ENCODE measurements at places on chromosomes 13 and 19.

- no peak for DNase-seq
These were observed 7.3 kb downstream of the IGSF23 start for GRCh38 chr19:44620667-44621066.

DNA sequence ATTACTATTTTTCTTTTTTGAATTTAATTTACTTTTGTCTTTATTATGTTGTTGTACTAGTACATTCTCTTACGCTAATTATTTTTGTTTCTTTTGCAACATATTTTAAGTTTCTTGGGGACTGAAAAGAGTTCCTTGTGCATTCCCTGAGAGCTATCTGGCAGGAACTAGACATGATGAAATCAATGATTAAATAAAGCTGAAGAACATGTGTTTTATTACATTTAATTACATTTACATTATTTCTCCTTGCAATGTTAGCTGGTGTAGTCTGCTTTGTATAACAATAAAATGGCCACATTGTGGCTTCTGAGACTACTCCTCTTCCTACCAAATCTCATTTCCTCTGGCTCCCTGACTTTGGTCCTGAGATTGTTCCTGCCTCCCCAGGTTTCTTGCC is 244.9 kb downstream of the NDFIP2 start:
- no peak for DNase-seq

GRCh38 chr19:43720936-43721335 is 5.1 kb downstream of the IRGC start:
- DNase-seq: no peak

- DNase-seq: no peak
These were observed 34.5 kb upstream of the URAD start for GRCh38 chr13:28022848-28023518.

DNA sequence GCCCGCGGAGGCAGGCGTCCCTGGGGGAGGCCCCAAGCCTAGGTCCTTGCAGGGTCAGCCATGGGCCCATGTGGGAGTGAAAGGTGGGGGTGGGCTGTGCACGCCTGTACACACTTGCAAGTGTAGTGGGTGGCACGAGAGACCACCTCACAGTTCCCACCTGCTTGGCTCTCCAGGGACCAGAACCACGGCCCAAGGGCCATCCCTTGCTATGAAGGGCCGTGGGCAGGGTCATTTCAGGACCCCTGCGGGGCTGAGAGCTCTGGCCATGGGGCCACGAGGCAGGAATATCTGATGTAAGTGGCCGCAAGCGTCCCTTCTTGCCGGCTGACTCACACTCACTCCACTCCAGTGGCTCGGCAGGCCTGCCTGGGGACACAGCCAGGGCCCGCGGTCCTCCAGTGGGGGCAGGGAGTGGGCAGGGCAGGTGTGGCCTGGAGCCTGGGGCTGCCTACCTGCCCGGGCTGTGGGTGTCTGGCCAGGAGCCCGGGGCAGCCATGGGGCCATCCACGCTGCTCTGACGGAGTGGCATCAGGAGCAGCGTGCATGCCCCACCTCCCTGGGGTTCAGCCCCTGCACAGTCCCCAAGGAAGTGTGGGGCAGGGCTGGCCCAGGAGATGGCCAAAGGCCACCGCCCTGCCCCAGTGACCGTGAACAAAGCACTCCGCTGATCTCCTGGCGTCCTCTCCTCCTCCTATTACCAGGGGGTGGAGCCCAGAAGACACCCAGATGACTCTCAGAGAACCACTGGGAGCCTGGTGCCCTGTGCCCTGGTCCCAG is 8.6 kb upstream of the MKNK2 start:
- DNase-seq: no peak

DNA sequence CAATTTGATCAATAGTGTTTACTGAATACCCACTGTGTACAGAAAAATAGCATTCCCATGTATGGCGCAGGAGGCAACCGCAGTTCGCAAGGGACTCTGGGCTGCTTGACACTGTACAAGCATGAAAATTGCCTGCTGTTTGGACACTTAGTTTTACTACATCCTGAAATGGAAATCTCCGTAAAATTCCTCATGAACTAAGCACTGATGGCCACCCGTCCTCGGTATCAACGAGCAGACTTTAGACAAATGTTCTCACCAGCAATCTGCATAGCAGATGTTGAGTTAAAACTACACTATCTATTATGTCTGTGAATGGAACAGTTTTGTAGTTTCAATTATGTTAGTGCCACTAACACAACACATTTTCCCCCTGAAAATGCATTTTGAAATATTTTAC is 294.7 kb downstream of the DCLK1 start:
- DNase-seq: no peak

- no peak for DNase-seq
These were observed 43.6 kb downstream of the RUBCNL start for GRCh38 chr13:46343279-46343994.

DNA sequence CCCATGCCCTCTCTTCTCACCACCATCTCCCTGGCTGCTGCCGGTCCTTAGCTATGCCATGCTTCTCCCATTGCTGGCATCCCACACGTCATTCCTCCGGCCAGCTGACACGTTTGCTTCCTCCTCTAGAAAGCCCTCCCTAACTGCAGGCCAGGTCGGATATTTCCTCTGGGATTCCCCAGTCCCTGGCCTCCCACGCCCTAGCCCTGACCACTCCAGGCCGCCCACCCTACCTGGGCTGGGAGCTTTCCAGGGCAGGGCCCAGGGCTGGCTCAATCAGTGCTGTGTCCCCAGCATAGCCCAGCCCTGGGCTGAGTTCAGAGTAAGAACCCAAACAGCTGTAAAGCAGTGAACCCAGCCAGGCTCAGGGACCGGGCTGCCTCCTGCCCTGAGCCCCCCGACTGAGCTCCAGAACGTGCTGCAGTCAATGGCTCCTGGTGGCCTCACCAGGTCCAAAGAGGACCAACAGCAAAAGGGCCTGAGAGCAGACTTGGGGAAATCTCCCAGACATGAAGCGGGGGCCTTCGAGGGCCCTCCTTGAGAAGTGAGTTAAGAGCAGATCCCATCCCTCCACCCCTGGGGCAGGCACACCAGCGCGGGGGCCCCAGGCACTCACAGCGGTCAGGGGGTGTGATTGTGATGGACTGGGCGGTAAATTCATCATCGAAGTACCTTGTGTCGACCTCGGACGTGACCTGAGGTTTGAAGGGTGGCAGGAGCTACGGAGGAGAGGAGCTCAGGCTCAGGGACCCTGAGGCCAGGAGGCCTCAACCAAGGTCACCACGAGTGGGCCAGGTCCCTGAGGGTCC is 8.1 kb upstream of the CCNP start:
- DNase-seq: no peak

GRCh38 chr13:113539822-113540221 is 44.7 kb upstream of the TFDP1 start:
- DNase-seq: no peak

DNA sequence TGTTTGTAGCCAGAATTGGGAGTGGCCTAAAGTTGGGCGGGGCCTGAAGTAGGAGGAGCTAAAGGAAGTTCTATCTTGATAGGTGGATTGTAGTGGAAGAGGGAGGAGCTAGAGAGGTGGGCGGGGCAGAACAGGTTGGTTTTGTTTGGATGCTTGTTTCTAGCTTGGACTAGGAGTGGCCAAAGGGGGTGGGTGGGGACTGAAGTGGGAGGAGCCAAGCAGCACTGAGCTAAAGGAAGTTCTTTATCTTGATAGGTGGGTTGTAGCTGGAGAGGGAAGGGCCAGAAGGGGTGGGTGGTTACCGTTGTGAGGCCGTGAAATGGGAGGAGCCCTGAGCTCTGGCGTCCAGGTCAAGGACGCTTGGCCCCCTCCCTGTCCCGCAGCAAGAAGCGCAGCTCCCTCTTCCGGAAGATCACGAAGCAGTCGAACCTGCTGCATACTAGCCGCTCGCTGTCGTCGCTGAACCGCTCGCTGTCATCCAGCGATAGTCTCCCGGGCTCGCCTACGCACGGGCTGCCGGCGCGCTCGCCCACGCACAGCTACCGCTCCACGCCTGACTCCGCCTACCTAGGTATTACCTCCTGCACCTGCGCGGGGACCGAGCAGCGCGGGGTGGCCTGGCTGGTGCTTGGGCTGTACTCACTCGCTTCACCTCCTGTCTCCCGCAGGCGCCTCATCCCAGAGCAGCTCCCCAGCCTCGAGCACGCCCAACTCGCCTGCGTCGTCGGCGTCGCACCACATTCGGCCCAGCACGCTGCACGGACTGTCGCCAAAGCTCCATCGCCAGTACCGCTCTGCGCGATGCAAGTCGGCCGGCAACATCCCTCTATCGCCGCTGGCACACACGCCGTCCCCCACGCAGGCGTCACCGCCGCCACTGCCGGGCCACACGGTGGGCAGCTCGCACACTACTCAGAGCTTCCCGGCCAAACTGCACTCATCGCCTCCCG is 8.0 kb downstream of the DNASE2 start:
- no peak for DNase-seq

DNA sequence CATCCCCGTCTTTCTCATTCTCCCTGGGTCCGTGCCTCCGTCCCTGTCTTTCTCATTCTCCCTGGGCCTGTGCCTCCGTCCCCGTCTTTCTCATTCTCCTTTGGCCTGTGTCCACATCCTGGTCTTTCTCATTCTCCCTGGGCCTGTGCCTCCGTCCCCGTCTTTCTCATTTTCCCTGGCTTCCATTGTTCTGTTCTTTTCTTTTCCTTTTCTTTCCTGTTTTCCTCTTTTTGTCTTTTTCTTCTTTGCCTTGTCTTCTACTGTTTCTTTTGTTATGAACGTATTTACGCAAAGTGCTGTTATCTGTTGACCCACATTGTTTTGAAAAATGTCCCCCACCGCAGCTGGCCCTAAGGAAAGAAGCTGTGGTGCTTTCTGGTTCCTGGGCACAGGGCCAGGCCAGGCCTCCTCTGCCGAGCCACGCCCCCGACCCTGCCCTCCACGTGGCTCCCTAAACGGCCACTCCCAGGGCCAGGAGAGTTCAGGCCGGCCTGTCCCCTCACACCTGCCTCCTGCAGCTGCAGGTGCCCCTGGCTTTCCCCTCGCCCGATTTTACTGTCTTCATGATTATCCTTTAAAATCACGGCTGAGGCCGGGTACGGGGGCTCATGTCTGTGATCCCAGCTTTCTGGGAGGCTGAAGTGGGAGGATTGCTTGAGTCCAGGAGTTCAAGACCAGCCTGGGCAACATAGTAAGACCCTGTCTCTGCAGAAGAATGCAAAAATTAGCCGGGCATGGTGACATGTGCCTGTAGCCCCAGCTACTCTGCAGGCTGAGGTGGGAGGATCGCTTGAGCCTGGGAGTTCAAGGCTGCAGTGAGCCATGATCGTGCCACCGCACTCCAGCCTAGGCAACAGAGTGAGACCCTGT is 14.0 kb upstream of the TMPRSS9 start:
- no peak for DNase-seq

- no peak for DNase-seq
These were observed 3.3 kb downstream of the VSTM2B start for GRCh38 chr19:29528946-29529645.

DNA sequence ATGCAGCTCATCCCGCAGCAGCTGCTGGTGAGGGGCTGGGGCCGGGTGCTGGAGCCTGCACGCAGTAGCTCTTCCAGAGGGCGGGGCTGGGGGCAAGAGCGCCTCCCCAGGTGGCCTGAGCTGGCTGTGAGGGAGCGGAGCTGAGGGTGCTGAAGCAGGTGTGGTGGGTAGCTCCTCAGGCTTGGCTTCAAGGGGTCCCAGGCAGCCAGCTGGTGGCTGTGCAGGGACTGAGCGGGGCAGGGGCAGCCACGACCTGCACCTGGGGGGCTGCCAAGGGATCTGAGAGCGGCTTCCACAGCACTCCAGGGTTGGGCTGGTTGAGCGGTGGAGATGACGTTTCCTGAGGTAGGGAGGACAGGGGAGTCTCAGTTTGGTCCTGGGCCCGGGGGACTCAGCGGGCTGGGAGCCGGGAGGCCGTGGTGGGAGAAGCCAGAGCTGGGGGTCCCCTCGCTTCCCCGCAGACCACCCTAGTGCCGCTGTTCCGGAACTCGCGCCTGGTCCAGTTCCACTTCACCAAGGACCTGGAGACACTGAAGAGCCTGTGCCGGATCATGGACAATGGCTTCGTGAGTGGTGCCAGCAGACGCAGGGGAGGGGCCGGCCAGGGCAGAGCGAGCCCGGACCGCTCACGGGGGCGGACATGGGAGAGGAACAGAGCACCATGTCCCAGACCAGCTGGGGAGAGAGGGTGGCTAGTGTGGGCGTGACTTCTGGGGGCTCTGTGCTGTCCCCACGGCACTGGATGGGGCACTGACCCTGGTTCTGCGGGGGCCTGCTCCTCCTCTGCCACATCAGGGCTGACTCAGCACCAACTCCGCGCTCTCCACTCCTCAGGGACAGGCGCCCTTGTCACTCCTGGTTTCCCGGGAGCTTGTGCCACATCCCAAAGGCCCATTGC is 7.4 kb downstream of the PTOV1 start:
- no peak for DNase-seq

GRCh38 chr13:95304453-95304852 is 3.2 kb upstream of the ABCC4 start:
- DNase-seq: no peak
